ENCODE measurements at places on chromosomes 1 and 21.

DNA sequence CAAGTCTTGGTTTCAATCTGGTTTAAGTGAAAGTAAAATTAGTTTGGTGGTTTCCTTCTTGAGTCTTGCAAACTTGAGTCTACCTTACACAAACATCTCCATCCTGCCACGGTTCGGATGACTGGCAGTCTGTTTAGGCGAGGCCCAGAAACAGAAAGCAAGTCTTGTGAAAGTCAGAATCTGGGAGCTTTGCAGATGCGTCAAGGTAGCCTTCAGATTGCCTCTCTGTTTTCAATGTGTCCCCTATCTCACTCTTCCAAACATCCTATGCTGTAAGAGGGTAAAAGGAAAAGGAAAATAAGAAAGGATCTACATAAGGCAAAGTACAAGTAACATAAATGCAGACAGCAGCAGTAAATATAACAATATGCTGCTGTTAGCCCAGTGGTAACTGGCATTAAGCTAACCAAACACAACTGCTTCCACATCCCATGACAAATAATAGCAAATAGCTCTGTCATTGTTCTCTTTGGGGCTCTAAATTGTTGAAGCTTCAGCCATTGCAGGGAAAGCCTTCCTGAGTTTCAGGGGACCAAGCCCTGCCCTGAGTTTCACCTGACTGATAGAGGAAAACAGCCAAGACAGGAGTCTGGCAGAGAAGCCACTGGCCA is 26.2 kb upstream of the C1orf105 start:
- DNase-seq = no peak

GRCh38 chr1:236365999-236366570 is 28.0 kb upstream of the EDARADD start:
- DNase-seq = no peak

DNA sequence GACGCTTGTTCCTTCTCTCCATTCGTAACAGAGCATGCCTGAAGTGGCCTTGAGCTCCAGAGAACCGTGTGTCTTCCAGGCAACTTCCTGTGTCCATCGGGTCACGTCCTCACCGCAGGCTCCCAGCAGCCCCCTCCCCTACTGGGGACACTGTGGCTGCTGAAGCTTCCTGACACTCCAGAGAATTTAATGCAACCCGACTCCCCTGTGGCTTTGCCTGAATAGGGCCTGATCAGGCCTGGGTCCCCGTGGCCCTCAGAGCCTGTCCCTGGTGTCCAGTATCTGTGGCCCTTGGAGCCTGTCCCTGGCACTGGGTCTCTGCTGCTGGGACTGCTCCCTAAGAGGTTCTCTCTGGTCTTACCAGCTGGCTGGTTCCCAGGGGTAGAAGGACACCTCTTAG is 219.7 kb upstream of the VAMP3 start:
- no peak for DNase-seq

- DNase-seq = no peak
Observed at GRCh38 chr1:226646870-226647449, 92.1 kb downstream of the ITPKB start.

DNA sequence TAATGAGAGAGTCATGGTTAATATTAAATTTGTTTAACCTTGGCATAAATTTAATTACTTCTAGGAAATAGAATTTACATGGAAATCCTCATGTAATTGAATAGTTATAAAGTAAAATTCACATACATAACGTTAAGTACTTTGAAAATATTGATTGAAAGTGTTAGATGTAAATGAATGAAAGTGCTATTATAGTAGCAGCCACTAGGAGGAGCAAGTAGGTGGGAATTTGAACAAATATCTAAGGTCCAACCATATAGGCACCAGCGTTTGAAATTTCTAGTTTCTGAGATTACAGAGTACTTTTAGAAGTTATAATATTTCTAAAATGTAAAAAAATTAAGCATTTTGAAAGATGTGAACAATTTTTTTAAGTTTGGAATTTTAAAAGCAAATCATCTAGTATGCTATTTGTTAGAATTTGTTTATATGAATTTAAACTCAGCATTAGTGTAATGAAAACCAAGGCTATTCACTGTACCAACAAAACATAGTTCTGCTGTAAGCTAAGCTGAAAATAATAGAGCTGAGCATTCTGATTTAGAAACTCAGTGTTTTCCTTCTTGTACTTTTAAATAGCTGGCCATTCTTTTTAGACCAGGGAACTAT is 3.3 kb downstream of the B3GALT2 start:
- DNase-seq = peak; percentile 53

- DNase-seq = peak; percentile 32
Observed at GRCh38 chr1:75615613-75616435, 4.9 kb upstream of the SLC44A5 start.

DNA sequence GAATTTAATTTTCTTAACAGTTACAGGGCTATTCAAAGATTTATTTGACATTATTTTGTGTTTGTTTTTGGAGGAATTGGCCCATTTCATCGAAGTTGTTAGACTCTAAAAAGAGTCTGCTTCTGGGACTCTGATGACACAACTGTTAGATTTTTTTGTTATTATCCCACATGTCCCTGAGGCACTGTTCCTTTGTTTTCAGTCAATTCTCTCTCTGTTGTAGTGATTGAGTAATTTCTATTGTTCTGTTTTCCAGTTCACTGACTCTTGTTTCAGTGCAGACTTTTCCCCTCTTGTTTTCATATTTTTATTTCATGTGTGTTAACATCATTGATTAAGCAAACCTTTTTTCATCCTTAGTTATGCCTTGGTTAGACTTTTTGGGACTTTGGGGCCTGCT is 325.0 kb downstream of the ZNF326 start:
- DNase-seq = peak; percentile 18

- peak; percentile 14 for DNase-seq
Observed at GRCh38 chr1:99348397-99349132, 84.3 kb downstream of the PLPPR4 start.

DNA sequence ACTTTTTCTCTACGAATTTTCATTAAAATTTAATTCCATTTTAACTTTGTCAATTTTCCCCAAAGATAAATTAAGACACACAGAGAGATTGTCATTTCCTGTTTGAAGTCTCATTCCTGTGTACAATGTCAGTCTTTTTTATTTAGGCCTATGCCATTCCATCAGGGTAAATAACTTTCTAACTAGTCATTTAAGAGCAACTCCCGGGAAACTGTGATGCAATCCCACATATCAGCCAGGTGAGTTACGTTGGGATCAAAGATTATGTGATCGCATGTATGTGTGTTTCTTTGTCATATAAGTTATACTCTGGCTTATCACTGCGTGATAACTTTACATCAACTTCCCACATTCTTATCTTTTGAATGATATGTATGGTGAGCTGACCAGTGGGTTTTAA is 86.1 kb upstream of the S1PR1 start:
- no peak for DNase-seq

DNA sequence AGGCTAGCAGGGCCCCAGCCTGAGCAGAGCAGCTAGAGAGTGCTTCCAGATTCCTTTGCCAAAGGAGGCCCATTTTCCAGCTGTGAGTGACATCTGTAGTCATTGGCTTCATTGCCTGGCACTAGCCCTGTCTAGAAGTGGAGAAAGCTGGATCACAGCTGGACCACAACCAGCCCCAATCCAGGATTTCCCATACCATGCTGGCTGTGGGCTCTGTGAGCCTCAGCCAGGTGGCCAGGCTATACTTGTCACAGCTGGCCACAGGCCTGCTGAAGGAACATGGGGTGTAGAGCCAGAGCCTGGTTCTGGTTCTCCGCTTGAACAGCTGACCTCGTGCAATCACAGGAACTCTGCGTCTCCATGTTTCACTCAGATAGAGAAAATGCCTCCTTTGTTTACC is 36.6 kb downstream of the RIMKLA start:
- DNase-seq = no peak

- DNase-seq = no peak
Observed at GRCh38 chr21:45460011-45460565, 55.1 kb downstream of the COL18A1 start.

DNA sequence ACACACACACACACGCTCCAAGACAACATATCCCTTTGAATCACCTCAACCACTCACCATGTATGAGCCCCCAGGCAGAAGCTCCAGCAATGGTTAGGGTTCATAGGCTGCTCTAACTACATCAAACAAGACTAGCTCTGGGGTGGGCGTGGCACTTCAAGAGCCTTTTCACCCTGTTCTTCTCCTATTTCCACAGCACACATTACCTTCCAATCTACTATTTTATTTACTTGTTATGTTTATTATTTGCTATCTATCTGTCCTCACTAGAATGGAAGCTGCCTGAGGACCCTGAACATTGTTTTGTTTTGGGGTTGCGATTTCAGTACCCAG is 28.7 kb downstream of the TRABD2B start:
- no peak for DNase-seq

- DNase-seq = no peak
Observed at GRCh38 chr1:168555508-168556046, 11.8 kb upstream of the XCL2 start.

DNA sequence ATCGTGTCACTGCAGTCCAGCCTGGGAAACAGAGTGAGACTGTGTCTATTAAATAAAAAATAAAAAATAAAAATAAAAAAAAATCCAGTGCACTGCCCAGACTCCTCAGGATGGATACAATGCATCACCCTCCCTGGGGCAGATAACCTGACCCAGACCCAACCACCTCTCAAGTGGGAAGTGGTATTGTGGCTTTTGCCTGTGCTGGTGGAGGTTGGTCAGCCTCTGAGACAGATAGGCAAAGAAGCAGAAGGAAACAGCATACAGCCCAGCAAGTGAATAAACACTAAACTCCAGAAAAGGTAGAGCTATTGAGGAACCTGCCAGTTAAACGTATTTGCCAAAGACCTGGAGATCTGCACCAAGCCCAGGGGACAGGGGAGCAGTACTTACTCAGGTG is 22.0 kb downstream of the HHIPL2 start:
- no peak for DNase-seq

DNA sequence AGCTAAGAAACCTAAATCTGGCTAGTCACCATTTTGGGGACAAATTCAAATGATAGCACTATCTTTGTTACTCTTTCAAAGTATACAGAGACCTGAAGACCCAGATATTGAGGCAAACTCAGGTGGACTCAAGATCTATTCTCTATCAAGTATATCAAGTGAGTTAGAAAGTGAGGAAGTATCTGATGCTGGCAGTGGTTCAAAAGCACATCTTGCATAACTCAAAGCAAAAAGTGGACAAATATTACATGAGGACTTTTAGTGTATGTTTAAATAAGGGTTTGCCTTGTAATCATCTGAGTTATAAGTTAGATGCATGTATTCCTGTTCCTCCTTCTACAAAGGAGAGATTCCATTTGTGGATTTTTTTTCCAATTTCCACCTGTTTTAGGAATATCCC is 338.4 kb downstream of the DISC1 start:
- DNase-seq = no peak

- no peak for DNase-seq
Observed at GRCh38 chr1:173529106-173529505, 52.0 kb downstream of the PRDX6 start.

DNA sequence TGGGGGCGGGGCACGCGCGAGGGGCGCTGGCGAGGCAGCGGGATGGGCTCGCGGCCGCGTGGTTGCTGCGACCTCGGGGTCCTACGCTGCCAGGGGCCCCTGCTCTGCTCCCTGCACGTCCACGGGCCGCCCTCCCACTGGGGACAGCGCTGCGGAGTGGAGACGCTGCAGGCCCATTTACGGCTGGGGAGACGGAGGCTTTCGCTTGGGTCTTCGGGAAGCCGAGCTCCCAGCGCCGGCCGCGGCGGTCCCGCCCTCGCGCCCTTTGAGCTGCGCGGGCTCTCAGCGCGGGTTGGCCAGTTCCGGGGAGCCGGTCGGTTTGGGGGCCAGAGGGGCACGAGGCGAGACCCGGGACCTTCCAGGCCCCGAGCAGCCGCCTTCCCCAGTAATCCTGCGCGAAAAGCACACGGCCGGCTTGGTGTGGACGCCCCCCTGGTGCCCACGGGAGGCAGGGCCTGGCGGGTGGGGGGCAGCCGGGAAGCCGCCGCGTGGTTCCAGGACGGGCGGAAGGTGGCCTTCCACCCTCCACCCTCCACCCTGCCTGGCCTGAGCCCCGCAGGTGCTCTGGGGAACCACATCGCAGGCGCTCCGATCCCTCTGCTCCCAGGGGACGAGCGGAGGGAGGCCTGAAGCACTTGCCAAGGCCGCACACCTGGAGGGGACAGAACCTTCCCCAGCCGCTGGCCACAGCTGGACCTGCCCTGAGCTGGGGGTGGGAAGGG is 570 bp upstream of the PEX10 start:
- no peak for DNase-seq

- no peak for DNase-seq
Observed at GRCh38 chr1:245051349-245052221, 103.2 kb upstream of the KIF26B start.

- DNase-seq = no peak
Observed at GRCh38 chr1:15945011-15945831, 30.7 kb downstream of the ZBTB17 start.

- no peak for DNase-seq
Observed at GRCh38 chr1:211951856-211952255, 83.5 kb downstream of the INTS7 start.

DNA sequence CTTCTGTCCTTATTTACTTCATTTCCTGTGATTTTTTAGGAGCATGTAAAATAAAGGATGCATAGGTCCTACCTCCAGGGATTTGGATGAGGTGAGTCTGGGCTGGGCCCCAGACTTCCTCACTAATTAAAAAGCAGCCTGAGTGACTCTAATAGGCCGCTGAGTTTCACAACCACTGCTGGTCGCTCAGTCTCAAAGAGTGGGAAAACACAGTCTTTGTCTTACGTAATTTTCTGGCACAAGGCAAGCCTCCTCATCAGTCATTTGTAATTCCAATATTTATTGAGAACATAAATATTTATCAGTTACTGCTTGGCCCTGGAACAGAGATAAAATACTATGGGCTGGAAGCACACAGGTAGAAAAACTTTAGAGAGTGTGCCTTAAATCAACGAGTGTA is 195.4 kb upstream of the RUNX1 start:
- DNase-seq = no peak

DNA sequence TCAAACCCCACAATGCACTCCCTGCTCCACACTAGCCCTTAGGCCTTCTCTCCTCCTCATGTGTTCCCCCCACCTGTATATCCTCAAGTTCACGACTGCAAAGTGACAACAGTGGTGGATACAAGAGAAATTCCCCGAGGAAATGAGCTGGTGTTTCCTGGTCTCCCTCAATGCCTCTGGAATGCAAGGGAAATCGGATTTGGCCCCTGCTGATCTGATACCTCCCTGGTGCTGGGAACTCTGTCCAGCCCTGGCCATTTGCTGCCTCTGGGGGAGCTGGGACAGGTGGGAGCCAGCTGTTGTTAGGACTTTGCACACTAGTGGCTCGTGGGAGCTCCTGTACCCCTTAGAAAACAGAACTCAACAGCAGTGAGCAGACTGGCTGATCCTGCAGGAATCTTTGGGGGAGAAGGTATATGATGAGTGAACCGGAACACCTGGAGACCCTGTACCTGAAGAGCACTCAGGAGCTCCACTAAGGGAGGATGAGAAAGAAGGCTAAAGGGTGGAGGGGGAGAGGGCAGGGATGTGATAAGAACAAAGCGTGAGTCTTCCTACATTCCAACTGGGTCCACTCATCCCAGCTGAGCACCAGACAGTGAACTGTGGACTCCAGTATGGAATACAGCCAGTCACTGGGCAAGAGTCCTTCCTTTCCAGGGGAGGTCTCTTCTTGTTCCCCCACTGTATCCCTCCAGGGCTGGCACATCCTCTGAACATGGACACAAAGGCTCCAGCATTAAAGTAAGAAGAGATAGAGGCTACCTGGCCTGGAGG is 69.3 kb downstream of the PLXNA2 start:
- no peak for DNase-seq

Data from muscle of arm (tissue), 14 donors.